ENCODE measurements at places on chromosomes 6 and 20.

- DNase-seq: no peak
Measured at GRCh38 chr6:137099689-137100403, 55.1 kb upstream of the IL20RA start.

DNA sequence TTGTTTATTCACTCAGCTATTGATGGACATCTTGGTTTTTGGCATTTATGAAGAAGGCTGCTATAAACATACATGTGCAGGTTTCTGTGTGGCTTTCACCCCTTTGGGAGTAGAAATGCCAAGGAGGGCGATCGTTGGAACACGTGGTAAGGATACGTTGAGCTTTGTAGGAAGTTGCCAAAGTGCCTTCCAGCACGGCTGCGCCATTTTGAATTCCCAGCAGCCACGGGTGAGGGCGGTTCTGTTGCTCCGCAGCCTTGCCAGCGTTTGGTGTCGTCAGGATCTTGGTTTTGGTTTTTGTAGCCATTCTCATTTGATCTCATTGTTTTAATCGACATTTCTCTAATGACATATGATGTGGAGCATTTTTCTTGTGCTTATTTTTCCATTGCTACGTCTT is 21.8 kb downstream of the NTSR1 start:
- DNase-seq: no peak

GRCh38 chr6:69202768-69203167 is 567.7 kb downstream of the ADGRB3 start:
- DNase-seq: no peak

- DNase-seq: no peak
Measured at GRCh38 chr6:83824388-83824801, 28.8 kb upstream of the RIPPLY2 start.

- DNase-seq: no peak
Measured at GRCh38 chr6:28906669-28907068, 17.1 kb downstream of the TRIM27 start.

- peak; percentile 52 for DNase-seq
Measured at GRCh38 chr6:13488015-13488895, 855 bp upstream of the GFOD1 start.

DNA sequence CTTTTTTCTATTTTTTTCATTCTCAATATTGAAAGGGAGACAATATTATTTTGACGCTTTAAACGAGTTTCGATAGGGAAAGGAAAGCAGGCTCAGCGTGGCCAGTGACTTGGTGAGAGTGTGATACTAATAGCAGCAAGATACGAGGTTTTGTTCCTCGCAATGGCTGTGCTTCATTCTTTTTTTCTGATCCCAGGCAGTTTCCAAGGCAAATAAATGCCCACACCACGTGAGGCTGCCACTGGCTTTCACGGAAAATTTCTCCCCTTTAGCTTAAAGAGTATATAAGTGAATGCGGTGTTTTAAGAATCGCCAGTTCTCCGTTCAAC is 196.4 kb upstream of the ZNF184 start:
- no peak for DNase-seq

DNA sequence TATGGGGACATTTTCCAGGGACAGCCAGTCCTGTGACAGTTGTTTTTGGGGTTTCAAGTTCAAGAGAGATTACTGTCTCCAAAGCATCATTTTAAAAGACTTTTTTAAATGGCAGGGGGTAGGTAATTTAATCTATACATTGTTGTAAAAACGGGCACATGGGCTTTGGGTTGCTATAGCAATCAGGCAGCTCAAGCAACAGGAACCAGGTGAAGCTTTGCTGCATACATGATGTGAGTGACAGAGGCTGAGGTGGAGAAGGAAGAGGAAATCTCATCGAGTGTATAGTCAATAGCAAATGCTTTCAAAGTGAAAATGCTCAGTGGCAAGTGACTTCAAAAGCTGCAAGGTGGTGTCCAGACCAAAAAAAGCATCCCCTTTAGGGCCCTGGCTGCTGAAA is 277.4 kb upstream of the JAG1 start:
- DNase-seq: no peak

- DNase-seq: no peak
Measured at GRCh38 chr6:142842418-142843261, 102.3 kb downstream of the HIVEP2 start.

DNA sequence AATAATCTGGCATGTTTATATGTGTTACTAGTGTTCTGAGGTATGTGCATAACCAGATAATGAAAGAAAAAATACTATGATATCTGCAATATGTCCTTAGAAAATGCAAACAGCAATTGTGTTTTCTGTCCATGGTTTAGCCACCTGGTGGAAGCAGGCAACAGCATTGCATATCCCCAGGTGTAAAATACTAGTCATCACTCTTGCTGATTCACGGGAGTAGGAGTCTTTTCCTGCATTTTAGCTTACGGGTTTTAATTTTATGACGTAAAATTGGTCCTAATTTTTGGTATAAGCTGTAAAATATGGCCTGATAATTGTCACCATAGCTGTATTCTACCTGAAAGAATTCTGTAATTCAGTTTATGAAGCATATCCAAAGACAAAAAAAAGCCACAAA is 2.5 kb downstream of the RNF182 start:
- DNase-seq: no peak

DNA sequence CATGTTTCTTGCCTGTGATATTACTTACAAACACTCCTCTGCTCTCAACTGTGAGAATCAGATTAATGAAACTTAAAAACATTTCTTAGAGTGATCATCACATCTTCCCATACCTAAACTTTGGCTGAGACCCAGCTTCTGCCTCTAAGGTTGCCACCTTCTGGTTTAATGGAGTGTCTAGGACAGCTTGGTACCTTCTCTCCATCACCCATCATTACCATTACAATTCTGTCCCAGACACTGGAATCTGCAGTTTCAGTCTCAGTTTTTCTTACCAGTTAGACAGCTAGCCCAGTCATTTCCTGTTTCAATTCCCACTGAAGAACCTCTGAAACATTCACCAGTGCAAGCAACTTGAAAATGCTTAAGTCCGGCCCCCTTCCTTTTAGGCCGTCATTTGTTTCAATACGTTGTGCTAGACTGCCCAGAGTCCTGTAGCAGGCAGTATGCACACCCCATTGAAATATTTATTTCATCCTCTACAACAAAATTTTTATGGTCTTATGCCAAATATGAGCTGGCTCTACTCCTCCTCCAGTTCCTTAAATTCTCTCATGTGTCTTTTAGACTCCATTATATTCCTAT is 107.0 kb upstream of the FOXO3 start:
- no peak for DNase-seq

GRCh38 chr6:46954837-46955451 is 33.2 kb upstream of the ADGRF5 start:
- DNase-seq: no peak

- DNase-seq: no peak
Measured at GRCh38 chr6:80638213-80639055, 532.0 kb downstream of the BCKDHB start.

- DNase-seq: no peak
Measured at GRCh38 chr6:139439349-139439748, 64.9 kb upstream of the CITED2 start.

DNA sequence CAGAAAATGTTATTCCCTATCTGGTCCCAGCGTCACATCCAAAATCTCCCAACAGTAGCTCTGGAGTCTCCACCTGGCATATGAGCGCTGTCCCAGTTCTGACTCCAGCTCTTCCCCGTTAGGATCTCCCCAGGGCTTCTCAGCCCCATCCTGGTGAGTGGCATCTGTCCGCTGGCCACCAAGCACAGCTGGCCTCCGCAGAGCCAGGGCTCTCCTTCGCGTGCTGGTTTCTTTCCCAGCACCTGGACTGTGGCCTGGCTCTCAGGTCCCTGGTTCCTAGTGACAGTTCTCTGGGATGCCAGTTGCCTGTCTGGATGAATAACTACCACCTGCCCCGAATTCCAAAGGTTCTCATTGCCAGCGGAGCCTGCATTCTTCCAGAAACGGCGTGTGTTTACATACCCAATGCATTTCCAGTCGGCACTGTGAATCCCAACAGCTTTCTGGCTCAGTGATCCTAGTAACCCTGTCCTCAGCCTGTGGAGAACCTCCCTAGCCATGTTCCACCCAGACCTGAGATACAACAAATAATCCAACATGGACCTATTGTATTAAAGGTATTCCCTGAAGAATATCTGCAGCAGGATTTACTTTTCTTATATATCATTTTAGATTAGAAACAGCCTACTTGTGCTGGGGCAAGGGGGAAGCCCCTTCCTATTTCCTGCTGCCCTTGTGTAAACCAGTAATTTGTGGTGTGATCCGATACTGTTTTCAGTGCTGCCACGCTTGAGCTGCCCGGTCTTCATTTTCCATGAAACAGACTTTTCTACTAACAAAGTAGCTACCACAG is 69.9 kb upstream of the PDE10A start:
- no peak for DNase-seq

DNA sequence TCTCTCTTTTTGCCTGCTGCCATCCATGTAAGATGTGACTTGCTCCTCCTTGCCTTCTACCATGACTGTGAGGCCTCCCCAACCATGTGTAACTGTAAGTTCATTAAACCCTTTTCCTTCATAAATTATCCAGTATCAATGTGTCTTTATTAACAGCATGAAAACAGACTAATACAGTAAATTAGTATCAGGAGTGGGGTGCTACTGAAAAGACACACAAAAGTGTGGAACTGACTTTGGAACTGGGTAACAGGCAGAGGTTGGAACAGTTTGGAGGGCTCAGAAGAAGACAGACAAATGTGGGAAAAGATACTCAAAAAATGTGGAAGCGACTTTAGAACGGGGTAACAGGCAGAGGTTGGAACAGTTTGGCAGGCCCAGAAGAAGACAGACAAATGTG is 189.4 kb downstream of the HTR1B start:
- no peak for DNase-seq

DNA sequence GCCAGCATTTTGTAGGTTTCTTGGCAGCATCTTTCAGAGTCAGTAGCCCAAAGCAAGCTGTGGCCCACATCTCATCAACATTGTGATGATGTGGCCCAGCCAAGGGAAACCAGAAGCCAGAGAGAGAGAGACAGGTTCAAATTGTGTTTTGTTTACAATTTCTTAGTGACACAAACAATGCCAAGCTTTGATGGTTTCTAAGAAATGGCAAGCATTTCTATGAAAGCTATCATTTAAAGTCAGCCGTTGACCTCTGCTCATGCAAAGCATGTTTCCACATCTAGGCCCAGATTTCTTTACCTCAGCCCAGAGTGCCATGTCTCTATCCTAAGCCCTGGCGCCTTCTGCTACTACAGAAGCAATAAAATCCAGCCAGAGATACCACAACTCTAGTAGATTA is 32.9 kb downstream of the GCM1 start:
- no peak for DNase-seq

DNA sequence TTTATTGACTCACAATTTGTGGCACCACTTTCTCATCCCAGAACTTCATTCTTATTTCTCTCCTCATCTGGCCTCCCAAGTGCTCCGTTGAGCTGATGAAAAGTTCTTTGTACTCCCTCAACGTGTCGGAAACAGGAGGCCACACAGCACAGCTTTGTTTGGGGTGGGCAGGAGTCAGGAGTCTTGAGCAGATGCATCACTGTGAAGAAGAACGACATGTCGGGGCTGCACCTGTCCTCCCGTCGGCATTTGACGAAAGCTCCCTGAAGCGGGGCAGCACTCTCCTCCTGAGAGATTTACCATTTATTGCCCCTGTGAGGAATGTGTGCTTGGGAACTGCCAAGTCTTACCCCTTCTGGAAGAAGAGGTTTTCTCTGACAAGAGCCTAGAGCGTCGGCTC is 28.1 kb downstream of the TAF8 start:
- no peak for DNase-seq

DNA sequence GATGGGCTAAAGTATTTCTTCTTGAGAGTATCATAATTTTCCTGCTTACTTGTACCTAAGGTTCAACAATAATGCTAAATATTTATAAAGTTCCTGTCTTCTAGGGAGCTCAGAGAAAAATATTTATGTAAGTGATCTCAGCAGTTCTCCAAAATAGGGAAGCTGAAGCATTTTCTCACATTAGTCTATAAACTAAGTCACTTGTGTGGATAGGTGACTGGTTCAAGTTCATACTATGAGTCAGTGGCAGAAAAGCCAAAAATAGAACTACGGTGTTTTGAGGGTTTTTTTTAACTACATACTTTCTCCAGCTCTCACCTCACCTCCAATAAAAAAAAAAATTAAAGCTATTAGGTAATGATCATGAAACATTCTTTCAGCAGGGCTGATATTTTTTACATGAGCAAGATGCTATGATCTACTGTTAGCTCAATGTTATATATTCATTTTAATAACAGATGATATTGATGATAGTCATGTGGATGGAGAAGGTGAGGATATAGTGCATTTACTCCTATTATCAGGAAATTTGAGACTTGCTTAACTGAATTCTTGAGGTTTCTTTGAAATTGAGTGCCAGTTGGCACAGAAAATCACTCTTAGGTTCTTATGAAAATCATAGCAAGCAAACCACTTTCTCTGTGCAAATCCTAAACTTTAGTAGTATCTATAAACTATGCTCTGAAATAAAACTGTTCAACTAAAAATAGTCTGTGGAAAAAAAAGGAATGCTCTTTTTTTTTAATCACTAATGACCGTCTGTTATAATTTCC is 4.1 kb upstream of the MOXD1 start:
- DNase-seq: no peak

DNA sequence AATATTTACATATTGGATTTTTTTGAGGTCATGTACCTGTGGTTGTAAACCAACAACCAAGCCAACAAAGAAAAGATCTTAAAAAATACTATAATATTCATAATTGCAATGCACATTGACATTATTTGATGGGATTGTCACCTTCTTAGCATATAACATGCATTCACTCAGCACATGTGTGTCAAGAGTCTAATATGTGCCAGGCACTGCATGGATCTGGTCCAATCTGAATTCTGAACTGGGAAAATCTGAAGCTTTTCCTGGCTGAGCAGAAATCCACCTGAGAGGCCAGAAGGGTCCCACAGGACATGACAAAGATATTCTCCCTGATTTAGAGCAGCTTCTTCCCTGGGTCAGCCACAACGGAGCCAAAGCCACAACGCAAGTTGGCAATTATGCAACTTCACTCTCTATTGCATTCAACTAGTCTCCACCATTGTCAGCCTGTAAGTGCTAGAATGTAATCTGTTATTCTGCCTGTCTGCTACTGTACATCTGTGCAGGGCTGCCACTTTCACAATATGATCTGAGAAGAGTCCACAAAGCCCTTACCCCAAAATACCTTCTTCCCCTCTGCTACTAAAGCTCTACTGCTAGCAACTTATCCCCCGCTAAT is 17.0 kb upstream of the DDO start:
- DNase-seq: no peak

DNA sequence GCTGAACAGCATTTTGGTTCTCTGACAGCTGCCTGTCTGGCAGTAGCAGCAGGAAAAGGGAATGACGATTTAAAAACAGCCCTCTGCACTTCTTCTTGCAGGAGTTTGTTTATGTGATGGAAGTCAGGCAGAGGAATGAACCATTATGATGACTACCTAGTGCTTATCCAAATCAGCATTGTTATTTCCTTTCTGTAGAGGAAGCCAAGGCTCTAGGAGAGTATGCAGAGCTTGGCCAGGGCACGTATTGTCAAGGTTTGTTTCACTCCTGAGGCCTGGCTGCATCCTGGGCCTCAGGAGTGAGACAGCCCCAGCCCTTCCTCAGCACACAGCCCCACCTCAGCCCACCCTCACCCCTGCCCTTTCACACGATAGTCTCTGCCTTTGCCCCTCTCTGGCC is 68.5 kb downstream of the FAM229B start:
- no peak for DNase-seq

- DNase-seq: no peak
Measured at GRCh38 chr6:129009851-129010250, 126.9 kb downstream of the LAMA2 start.
